ENCODE measurements at places on chromosomes 6 and 20.

DNA sequence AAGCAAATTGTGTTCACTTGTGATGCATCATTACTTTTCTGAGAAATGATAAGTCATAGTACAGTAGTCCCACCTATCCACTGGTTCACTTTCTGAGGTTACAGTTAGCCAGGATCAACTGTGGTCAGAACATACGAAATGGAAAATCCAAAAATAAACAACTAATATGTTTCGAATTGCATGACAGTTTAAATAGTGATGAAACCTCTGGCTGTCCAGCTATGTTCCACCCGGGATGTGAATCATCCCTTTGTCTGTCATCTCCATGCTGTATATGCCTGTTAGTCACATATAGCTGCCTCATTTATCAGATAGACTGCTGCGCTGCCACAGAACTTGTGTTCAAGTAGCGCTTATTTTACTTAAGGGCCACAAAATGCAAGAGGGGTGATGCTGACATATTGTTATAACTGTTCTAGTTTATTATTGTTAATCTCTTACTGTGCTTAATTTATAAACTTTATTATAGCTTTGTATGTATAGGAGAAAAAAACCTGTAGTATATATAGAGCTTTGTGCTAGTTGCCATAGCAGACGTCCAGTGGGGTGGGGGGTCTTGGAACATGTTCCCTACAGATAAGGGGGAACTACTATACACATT, 29.2 kb downstream of the AFDN start:
- no peak for DNase-seq

DNA sequence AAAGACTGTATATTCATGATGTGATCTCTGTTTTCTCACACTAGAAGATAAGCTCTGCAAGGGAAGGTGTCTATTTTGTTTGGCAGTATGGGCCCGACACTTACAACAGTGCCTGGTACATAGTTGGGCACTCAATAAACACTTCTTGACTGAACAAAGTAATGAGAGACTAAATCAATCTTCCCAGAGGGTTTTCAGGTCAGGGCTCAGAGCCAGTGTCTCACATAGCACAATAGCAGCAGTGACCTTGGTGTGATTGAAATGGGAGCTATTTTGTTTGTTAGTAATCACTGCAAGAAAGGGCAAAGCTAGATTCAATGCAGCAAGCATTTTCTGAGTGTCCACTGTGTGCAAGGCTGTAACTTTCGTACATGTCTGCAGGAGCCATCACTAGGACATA, 26.4 kb upstream of the GCM1 start:
- DNase-seq = no peak

DNA sequence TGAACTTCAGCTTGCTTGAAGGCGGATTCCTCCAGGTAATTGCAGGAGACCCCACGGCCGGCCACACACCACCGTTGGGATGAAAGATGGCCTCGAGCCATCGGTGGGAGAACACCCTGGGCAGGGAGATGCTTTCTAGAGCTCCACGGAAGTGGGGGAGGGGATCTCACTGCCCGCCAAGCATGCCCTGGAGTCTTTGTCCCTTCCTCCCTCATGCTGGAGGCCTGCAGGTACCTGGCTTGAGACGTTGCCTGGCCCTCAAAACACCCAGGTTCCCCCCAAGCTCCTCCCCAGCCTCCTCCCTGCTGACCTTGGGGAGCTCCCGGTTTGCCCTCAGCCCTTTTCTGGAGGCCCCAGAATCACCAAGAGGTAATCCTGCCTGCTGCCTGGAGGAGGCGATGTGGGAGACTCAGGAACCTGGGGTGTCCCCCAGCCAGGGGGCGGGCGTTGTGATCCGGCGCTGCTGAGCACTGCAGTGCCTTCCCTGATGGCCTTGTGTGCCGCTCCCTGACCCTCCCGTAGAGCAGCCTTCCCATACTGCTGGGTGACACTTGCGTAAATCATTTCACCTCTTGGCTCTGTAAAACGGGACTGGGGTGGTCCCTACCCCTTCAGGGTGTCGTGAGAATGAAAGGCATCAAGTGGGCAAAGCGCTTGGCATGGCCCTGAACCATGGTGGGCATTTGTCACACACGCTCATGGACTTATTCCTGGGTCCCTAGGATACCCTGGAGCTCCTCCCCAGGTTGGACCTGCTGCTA, 91.4 kb downstream of the CEBPB start:
- no peak for DNase-seq

GRCh38 chr6:150395388-150396009, 26.7 kb downstream of the IYD start:
- DNase-seq = peak; percentile 65

DNA sequence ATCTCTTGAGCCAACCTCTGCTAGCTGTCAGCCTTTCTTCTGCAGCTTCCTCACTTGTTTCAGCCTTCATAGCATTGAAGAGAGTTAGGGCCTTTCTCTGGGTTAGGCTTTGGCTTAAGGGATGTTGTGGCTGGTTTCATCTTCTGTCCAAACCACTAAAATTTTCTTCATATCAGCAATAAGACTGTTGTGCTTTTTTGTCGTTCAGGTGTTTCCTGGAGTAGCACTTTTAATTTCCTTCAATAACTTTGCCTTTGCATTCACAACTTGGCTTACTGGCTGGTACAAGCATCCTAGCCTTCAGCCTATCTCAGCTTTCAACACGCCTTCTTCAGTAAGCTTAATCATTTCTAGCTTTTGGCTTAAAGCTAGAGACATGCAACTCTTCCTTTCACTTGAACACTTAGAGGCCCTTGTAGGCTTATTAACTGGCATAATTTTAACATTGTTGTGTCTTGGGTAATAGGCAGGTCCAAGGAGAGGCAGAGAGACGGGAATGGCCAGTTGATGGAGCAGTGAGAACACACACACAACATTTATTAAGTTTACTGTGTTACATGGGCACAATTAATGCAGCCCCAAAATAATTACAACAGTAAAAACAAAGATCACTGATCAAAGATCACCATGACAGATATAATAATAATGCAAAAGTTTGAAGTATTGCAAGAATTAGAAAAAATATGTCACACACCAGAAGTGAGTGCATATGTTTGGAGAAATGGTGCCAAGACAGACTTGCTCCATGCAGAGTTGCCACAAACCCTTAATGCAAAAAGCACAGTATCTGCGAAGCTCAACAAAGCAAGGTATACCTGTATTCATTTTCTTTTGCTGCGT, 98.6 kb downstream of the HIVEP1 start:
- no peak for DNase-seq

DNA sequence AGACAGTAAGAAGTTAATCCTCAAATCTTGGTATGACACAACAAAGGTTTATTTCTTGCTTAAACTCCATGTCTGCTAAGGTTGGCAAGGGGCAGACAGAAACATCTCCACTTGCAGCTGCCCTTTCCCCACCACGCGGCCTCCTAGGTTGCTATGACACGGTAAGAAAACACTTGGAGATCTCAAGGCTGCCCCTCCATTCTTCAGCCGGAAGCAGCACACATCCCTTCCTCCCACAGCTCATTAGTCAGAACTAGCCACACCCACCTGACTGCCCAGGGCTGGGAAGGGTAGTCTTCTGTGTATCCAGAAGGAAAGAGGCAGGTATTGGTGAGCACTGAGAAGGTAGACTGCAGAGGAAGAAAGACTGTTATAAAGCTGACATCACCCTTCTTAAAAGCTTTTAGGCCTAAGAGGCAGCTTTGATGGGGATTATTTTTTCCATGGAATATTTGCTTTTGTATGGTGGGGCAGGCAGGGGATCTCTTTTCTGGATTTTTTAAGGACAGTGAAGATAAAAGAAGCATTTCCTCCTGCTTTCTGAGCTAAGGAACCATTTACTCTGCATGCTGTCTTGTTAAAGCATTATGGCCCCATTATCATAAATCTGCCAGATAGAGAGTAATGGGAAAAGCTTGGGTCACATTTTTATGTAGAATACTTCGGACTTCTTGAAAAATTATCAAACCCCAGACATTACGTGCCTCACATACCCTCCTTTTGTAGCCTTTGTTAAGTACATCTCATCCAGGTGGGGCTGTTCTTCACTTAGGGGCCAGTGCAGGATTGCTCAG, 41.6 kb downstream of the MRAP2 start:
- DNase-seq = peak; percentile 46

GRCh38 chr6:122673343-122673961, 63.2 kb downstream of the PKIB start:
- DNase-seq = no peak

GRCh38 chr6:21998582-21998981, 298.3 kb downstream of the PRL start:
- DNase-seq = no peak

DNA sequence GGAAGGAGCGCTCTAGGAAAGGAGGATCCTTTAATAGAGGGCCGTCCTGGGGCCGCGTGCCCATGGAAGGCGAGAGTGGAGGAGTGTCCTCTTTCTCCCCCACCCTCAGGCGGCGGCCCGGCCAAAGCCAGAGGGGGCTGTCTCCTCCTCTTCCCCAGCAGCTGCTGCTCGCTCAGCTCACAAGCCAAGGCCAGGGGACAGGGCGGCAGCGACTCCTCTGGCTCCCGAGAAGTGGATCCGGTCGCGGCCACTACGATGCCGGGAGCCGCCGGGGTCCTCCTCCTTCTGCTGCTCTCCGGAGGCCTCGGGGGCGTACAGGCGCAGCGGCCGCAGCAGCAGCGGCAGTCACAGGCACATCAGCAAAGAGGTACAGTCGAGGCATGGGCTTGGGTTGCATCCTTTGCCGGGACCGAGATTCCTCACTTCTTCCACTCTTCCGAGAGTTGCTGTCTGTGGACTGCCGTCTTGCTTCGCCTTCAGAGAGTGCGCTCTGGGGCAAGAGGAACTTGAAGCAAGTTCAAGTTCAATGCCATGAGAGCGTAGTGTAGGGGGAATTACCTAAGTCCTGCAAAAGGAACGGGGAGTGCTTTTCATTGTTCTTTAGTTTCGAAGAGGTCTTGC, at the start of gene LAMA2:
LAMA2 (plus strand) TSS at position 148 of the 621 bp plus-strand sequence; CDS start at position 256, 108 bp downstream.
- no peak for DNase-seq

DNA sequence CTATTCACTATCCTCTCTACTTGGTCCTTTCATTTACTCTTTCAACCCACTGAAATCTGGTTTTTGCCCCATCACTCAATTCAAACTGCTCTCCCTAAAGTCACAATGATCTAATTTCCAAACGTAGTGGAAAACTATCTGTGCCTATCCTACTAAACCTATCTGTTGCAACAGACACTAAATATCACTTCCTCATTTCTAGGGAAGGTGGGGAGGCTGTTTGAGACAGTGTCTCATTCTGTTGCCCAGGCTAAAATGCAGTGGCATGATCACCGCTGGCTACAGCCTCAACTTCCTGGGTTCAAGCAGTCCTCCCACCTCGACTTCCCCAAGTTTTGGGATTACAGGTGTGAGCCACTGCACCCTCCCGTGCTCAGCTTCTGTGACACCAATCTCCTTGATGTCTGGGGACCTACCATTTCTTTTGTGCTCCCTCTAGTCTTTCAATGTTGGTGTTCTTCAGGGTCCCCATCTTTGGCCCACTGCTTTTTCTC, 8.8 kb downstream of the RANBP9 start:
- no peak for DNase-seq

DNA sequence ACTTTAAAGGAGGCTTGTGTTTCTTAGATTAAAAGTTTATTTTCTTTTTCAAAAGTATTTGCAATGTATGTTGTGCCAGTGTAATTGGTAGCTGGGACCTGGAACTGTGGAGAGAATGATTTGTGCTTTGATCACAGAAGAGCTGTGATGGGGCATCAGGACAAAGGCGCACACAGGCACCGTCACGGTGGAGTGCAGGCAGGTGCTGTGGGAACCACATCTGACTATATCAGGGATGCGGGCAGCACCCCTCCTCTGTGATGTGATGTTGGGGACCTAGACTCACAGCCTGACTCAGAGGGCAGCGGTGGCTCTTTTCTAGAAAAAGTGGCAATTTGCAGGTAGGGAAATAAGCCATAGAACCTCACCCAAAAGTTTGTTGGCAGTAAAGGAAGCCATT, 34.5 kb downstream of the SYTL3 start:
- DNase-seq = no peak

- DNase-seq = no peak
Observed at GRCh38 chr20:4534315-4534714, 187.4 kb upstream of the PRND start.

GRCh38 chr6:8336406-8337057, 98.8 kb downstream of the SLC35B3 start:
- no peak for DNase-seq

DNA sequence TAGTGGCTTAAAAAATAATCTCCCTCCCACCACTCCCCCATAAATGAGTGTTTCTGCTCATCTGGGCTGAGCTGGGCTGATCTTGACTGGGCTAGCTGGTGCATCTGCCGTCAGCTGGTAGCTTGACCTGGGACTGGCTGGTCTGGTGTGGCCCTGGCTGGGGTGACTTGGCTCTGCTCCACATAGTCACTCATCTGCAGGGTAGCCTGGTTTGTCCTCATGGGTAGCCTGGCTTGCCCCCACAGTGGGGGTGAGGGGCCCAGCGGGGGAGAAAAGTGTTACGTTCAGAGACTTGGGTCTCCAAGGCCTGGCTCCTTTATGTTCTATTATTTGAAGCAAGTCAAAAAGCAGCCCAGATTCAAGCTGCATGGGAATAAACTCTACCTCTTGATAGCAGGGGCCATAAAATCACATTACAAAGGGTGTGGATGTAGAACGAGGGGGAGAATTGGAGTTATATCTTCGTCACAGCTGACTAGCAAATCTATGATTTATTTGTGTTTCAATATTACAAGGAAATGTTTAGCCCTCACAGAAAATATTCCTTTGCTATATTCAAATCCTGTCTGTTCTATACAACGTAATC, 32.9 kb downstream of the EDN3 start:
- no peak for DNase-seq

GRCh38 chr20:46568570-46569129, 18.2 kb upstream of the OCSTAMP start:
- no peak for DNase-seq

DNA sequence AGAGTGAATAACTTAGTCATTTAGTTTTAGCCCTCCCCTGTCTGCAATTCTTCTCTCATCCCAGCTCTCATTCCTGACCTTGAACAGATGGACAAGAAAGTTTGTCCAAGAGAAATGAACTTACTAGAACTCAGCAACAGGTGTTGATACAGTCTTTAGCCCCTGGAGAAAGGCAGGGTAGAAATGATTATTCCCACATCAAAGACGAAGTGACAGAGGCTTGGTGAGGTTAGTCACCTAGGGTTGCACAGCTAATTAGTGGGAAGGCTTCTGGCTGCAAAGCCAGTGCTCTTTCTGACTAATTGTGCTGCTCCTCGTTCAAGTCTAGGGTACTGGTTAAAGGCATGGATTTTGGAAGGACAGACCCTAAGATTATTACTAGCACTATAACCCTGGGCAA, 4.5 kb downstream of the ZDHHC14 start:
- DNase-seq = no peak

- no peak for DNase-seq
Observed at GRCh38 chr6:158789115-158789917, 29.9 kb downstream of the EZR start.

DNA sequence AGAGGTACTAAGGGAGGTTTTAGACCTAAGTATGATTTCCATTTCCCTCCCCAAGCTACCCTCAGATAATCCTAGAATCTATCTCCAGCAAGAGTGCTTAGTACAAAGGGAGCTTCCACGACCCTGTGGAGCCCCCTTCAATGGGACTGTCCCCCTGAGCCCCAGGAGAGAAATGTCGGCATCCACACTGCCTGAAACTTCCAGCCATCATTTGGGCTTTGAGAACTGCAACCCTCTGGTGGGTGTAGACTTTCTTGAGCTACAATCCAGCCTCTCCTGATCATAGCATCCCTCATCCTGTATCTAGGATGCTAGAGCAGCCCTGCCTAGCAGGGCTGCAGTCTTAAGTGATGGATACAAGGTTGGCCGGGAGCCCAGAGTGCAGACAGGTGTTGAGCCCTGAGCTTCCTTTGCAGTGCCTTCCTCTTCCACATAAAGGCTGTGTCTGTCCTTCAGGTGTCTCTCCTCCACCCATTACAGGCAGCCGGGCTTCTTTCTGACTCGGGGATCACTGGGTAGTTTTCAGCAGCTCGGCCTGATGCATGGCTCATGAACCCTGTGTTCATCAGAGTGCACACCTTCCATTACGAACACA, 424.5 kb downstream of the PREX1 start:
- no peak for DNase-seq

Measured in WERI-Rb-1 (cell line).